Kidney tubule cell (primary cell): ENCODE measurements at places on chromosomes 13 and 19.

GRCh38 chr13:113176280-113176679 lies 17.8 kb downstream of the PROZ start:
- no peak for DNase-seq

- peak; percentile 7 for DNase-seq
Observed at GRCh38 chr19:40689339-40690049, 957 bp downstream of the NUMBL start.

GRCh38 chr13:37413161-37413560 lies 185.4 kb downstream of the POSTN start:
- DNase-seq = no peak

- peak; percentile 67 for DNase-seq
Observed at GRCh38 chr19:39038098-39038497, 5.7 kb upstream of the FBXO27 start.

- DNase-seq = no peak
Observed at GRCh38 chr19:51750400-51751094, 1.1 kb downstream of the FPR1 start.

DNA sequence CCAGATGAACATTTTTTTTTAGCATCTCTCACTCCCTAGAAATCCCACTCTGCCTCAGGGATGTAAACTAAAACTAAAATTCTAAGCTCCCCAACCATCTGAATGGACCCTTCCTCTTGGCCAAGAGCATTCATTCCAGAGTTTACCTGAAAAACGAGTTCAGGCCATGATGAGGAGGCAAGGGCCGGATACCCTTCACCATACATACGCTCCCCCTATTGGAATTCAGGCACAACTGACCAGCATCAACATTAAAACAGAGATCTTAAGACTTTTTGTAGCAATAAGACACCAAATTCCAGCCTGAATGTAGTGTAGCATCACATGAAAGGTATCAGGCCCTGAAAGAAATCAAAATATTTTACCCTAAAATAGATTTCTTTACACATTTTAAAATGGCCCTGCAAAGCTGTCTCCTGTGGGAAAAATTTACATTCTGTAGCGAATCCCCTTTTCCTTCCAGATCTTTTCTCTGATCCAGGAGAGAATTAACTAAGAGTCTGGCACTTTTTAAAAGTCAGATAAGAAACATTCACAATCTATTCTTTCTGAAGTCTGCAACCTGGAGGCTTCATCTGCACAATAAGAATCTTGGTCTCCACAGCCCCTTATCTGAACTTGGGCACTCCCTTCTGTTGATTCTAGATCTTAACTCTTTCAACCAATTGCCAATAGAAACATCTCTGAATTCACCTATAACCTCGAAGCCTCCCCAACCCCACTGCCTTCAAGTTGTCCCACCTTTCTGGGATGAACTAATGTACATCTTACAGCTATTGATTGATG lies 888.5 kb downstream of the UQCRFS1 start:
- DNase-seq = no peak

DNA sequence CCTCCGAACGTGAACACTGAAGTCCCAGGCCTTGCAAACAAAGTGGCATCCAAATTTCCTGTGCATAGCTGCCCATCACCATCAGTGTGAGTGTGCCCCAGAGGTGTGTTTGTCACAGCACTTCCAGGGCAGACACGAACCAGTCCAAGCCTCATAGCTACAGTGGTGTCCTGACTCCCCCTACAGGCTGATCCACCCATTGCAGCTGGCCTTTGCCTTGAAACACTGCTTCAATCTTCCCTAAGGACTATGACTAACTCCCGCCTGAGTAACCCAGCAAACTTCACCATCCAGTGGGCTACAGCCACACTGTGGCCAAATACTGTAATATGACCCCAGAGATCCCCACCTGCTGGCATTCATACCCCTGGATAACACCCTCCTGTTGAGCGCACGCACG lies 3.9 kb downstream of the ZNF266 start:
- peak; percentile 4 for DNase-seq

GRCh38 chr13:72523049-72523448 lies 204.4 kb downstream of the MZT1 start:
- no peak for DNase-seq

DNA sequence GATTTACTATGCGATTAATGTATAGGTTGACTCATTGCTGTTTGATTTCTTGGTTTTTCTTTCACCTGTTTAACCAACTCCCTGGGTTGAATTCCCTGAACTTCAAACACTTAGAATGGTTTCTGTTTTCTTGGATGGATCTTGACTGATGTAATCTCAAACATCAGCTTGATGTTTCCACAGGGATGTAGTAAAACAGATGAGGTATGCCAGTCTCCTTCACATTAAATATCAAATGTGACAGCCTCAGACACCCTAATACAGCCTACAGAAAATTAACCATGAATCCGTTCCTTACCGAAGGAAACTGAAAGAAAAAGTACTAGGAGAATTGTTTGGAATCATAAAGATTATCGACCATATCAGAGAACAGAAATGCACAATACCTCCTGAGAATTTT lies 631.2 kb downstream of the GPC5 start:
- no peak for DNase-seq

GRCh38 chr13:61162636-61163035 lies 253.0 kb downstream of the PCDH20 start:
- peak; percentile 21 for DNase-seq

- no peak for DNase-seq
Observed at GRCh38 chr13:103101901-103102300, 35.7 kb upstream of the SLC10A2 start.

DNA sequence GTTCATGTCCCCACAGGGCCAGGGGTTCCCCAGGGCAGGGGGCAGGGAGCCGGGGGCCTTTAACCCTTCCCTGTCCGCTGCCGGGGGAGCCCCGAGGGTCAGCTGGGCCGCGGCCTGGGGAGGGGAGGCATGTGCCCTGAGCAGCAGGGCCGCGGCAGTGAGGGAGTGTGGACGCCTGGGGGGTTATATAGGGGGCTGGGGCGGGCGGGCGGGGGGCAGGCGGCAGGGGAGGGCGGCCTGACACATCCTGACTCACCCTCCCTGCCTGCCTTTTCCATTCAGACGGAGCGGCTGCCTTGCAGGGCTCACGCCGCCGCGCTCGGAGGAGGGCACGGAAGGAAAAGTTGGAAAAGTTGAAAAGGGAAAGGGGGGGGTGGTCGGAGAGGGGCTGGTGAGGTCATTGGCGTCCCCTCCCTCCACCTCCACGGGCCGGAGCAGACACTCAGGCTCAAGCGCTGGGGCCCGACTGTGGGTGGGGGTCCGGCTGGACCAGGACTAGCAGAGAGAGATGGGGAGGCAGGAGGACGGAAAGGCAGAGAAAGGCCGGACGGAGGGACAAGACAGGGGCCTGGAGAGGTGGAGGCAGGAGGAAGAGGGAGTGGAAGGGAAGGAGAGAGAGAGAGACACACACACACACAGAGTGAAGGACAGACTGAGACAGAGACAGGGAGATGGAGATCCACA lies at the start of gene IL11:
Gene IL11, minus strand, starts transcription at position 159 of the 684 bp plus-strand sequence. Its CDS starts 153 bp downstream, at position 6.
- DNase-seq = peak; percentile 87

DNA sequence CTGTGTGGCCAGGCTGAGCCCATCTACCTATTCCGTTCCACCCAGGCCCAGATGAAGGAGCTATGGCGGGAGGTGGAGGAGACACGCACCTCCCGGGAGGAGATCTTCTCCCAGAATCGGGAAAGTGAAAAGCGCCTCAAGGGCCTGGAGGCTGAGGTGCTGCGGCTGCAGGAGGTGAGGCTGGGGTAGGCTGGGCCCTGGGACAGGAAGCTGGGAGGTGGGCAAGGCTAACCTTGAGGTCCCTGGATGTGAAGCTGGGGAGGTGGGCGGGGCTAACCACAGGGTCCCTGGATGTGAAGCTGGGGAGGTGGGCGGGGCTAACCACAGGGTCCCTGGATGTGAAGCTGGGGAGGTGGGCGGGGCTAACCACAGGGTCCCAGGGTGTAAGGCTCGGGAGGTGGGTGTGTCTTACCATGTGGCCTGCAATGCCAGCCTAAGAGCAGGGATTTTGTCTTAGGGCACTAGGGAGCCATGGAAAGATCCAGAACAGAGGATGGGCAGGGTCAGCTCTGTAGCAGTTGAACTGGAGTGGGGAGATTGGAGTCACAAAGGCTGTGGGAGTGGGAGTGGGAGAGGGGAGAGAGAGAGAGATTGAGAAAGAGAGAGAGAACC lies 36.9 kb downstream of the KCNC3 start:
- no peak for DNase-seq

- peak; percentile 37 for DNase-seq
Observed at GRCh38 chr19:13146763-13147563, 3.2 kb downstream of the STX10 start.

DNA sequence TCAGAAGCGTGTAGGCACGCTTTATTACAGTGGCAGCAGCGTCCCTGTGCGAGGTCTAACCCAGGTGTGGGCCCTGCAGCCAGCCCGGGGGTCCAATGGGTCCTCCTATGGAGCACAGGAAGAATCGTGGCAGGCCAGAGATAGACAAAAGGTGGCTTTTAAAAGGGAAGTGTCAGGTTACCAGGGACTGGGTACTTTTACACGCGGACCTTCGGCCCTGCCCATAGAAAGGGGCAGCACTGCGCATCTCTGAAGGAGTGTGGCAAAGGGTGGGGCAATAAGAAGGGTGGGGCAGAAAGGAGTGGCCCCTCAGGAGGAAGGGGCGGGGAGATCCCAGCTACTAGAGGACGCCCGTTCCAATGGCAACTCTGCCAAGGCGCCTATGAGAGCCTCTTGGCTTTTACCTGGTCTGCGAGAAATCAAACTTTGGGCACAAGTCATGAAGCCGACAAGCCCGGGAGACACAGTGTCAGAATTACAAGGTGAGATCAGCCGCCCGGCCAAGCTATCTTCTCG lies 1419.8 kb downstream of the UQCRFS1 start:
- DNase-seq = peak; percentile 92

DNA sequence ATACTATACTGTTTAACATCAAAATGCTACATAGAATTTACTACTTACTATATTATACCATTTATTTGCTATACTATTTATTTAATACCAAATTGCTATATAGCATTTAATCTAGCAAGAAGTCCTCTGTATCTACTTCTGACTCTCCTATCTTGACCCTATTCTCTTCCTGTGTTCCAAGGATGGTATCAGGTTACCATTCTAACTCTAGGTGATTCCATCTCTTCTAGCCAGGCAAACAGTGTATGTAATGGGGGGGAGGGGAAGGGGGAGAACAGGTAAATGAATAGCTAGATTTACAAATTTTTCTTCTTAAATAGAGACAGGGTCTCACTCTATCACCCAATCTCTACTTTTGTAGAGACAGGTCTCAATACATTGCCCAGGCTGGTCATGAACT lies 200.3 kb downstream of the DIAPH3 start:
- no peak for DNase-seq

DNA sequence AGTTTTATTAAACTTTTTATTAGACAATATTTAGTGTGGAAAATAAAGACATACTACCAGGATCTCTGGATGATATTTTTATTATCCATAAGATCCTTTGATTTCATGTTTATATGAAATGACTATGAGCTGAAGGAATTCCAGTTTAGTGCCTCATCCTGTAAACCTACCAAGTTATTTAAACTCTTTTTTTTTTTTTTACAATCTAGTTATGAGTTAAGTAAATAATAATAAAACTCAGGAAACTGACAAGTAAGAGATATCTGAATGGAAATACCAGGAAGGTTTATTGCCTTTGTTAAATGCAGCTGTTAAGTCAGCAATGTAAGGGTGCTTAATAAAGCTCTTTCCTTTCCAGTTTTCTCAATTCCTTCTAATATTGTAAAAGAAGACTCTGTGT lies 53.9 kb downstream of the RXFP2 start:
- DNase-seq = no peak

DNA sequence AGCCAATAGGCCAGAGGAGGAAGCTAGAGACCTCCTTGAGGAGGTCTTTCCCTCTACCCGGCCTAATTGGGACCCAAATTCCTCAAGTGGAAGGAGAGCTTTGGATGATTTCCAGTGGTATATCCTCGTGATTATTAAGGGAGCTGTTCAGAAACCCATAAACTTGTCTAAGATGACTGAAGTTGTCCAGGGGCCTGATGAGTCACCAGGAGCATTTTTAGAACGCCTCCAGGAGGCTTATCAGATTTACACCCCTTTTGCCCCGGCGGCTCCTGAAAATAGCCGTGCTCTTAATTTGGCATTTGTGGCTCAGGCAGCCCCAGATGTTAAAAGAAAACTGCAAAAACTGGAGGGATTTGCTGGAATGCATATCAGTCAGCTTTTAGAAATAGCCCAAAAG lies 198.1 kb downstream of the ZNF486 start:
- DNase-seq = peak; percentile 20

- DNase-seq = no peak
Observed at GRCh38 chr19:39297931-39298634, 1.9 kb downstream of the IFNL1 start.

DNA sequence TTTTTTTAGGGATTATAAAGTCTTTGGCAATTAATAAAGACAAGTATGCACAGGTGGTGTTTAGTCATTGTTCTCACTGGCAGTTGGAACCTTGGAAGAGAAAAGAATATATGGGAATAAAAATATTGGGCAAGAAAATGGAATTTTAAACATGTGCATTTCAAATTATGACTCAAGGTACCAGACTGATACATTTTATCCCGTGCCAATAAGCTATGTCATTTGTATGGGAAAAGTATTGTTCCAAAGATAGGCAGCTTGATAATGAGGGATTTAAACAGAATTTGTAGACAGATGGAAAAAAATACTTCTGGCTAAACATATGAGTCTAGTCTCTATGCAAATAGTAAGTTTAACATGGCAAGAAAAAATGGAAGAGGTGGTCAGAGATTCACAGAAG lies 169.5 kb upstream of the UFM1 start:
- DNase-seq = no peak

- peak; percentile 52 for DNase-seq
Observed at GRCh38 chr13:41645331-41645730, 188.0 kb downstream of the RGCC start.

DNA sequence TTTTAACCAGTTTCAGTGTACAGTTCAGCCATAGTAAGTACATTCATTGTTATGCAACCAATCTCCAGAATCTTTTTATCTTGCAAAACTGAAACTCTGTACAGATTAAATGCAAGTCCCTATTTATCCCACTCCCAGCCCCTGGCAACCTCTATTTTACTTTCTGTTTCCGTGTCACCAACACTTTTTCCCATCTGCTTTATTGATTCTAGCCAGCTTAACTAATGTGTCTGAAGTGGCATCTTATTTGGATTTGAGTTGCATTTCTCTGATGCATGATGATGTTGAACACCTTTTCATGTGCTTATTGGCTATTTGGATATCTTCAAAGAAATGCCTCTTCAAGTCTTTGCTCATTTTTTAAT lies 18.9 kb downstream of the SPATA13 start:
- no peak for DNase-seq

DNA sequence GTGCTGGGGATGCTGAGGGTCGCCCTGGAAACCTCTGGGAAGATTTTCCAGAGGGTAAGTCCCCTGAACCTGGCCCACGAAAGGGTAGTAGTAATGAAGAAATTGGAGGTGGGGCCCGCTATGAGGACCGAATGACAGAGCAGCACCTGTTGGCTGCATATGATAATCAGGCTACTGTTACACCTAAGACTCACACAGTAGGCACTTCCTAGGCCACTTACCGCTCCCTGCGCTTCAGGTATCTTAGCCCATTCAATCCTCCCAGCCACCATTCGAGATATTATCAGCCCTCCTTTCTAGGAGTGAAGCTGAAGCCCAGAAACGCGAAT lies 4.3 kb upstream of the LRFN3 start:
- no peak for DNase-seq

- DNase-seq = no peak
Observed at GRCh38 chr13:47672245-47673008, 328.6 kb downstream of the SUCLA2 start.

GRCh38 chr13:105462098-105462497 lies 1073.4 kb downstream of the EFNB2 start:
- no peak for DNase-seq
